ENCODE measurements at places on chromosomes 3 and 15.

DNA sequence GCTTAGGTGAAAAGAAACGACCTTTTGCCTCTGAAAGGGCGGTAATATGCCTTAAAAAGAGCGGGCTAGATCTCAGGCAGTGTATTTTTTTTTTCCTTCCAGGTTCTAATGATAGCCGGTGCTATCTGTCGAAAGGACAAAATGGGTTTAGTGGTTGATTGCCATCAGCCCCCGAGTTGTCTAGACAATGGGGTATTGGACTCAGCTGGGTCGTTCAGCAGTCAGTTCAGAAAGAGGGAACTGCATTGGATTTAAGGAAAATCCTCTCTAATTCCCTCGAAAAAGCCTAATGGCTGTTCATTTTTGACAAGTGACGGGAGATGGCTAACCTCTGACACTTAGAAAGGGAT is 728 bp downstream of the EIF2B5 start:
- DNase-seq, result no peak

GRCh38 chr15:84082739-84083138 is 152.8 kb upstream of the GOLGA6L4 start:
- DNase-seq, result no peak

GRCh38 chr3:42826141-42826540 is 16.9 kb downstream of the ACKR2 start:
- no peak for DNase-seq

GRCh38 chr3:188209034-188209433 is 55.1 kb downstream of the LPP start:
- DNase-seq, result no peak

DNA sequence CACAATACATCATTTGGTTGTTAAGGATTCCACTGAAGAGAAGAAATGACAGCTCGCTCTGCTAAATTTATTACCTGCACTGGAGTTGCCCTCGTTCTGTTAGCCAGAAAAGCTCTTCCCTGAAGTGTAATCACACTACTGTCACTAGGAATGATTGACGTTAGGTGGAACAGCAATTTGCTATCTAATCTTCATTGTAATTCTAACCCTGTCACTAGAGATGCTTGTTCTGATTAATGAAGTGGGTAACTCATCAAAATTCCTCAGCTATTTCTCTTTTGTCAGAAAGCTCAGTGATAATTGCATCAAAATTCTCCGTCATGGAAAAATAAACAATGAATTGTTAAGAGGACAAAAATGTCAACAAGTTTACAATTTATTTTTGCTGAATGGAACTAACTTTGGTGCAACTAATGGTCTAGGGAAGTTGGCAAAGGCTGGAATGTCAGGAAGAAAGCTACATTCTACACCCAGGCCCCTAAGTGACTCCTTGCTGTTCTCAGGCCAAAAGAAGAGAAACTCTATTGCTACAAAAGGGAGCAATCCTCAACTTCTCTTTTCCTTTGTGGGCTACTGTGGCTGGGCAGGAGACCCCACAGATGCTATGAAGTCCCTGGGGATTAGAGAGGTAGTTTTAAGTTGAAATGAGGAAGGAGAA is 34.1 kb downstream of the CCDC191 start:
- DNase-seq, result no peak

DNA sequence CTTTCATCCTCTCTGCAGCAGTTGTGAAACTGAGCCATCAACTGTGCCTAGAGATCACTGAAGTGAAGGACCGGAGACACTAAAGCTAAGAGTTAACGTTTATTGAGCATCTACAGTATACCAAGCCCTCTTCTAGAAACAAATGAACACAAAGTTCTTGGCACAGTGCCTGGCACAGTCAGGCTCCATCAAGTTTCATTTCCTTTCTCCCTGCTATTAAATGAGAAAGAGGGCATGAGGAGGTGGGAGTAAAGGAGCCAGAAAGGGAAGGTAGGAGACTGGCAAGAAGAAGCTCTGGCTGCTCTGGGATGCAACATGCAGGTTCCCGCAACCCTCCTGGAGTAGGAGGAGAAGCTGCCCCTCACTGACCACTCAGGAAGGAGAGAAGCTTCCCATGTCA is 30.6 kb downstream of the CYP19A1 start:
- no peak for DNase-seq

DNA sequence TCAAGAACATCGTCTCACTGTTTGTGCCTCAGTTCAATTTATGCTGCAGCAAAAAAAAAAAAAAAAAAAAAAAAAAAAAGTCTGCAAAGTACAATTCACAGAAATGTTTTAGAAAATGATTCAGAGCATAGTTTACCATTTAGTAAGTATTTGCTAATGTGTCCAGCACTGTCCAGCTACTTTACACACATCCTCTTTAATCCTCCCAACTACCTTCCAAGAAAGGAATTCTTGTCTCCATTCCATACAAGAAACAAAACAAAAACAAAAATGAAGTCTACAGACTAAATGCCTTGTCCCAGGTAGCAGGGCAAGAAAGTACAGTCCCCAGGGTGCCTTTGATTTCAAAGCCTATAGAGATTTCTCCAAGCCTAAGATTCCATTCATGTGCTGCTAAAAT is 38.9 kb upstream of the SNTN start:
- no peak for DNase-seq

Measured in H54 (cell line).